WERI-Rb-1 (cell line): ENCODE measurements at places on chromosomes 7 and 10.
A peak's percentile ranks its signal among the peaks of the same experiment; 100 is the strongest.

GRCh38 chr10:80579181-80579763 lies 41.6 kb downstream of the SH2D4B start:
- no peak for DNase-seq

DNA sequence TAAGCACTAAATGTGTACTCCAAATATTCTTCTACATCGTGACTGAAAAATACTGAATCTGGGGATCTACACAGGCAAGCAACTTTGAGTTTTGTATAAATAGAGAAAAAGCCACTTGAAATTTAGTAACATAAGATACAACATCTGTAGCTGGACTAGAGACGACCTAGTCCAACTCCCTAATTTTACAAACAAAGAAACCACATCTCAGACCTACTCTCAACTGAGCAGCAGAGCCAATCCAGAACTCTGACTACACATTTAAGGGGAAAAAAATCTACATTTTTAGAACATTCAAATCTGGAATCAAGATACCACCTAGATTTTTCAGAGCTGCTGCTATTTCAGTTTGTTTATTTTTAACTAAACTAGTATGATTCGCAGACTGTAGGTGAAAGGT lies 88.9 kb downstream of the CABCOCO1 start:
- no peak for DNase-seq

GRCh38 chr10:35635576-35635975 lies 6.5 kb downstream of the FZD8 start:
- DNase-seq = peak; percentile 39

GRCh38 chr7:47483604-47484273 lies 98.2 kb downstream of the TNS3 start:
- DNase-seq = peak; percentile 34

DNA sequence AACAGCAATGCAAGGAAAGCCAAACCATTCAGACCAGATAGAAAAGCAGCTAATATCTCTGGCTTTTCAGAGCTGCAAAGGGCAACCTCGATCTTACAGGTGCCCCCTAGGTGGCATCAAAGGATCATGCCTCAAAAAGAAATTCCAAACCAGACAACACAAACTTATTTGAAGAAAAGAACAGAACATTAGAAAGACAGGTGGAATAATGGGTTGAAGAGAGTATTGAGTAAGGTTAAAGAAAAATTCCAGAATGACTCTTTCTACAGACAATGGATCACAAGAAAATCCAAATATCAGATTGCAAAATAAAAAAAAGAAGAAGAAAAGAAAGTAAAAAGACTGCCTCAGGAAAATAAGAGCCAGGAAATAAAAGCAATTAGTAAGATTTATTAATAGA lies 213.7 kb downstream of the ELMO1 start:
- DNase-seq = peak; percentile 23

DNA sequence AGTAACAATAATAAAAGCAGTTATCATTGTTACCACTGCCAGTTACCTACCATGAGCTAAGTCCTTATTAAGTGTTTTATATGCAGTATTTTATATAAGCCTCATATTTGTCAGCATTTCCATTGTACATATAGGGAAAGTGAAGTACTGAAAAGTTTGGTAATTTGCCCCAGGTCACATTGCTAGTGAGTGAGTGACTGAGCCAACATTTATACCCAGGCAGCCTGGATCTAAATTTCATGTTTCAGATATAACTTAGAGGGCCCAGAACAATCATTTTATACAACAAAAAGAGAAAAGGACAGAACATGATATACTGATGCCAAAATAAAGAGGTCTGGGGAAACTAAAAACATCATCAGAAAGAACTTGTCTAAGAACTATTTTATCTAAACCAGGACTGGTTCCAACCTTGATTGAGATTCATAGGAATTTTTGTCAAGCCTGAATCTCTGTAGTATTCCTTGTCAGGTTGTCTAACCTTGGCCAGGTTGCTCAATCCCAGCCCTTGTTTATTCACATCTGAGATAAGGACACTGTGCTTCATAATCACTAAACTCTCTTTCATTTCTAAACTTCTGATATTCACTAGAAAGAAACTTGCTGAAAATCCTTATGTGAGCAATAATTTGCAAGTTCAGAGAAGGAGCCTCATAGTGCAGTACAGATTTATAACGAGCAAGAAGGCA lies 308.2 kb downstream of the IPMK start:
- DNase-seq = no peak

DNA sequence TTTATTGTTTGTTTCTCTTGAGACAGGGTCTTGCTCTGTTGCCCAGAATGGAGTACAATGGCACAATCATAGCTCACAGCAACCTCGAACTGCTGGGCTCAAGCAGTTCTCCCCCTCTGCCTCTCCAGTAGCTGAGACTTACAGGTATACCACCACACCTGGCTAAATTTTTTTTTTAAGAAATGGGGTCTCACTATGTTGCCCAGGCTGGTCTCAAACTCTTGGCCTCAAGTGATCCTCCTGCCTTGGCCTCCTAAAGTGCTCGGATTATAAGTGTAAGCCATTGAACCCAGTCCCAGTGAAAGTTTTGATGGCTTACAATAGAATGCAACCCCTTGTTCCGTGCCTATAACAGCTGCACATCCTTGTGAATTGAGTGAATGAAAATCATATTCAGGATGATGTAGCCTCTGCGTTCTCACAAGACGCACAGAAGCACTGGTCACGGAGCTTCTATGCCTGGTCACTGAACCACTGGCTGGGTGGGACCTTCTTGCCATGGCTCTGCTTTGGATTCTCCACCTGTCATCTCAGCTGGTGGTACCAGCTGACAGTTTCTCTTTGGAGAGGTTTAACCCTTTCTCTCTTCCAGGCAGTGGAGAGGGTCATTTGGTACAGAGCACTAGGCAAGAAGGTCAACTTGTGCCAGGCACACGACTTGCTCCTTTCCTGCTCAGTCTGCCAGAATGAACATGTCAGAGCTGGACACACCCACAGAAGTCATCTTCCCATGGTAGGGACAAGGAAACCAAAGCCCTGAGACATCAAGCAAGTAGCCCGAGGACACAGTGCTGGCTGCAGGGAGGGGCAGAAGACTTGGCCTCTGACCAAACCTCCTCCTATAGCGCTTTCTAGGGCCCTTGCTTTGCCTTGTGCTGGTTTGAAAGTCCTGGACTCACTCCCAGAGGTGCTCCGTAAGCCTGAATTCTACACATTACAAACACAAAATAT lies 89.6 kb downstream of the ATXN7L1 start:
- DNase-seq = no peak

GRCh38 chr7:155815332-155816191 lies 3.3 kb upstream of the SHH start:
- peak; percentile 53 for DNase-seq

DNA sequence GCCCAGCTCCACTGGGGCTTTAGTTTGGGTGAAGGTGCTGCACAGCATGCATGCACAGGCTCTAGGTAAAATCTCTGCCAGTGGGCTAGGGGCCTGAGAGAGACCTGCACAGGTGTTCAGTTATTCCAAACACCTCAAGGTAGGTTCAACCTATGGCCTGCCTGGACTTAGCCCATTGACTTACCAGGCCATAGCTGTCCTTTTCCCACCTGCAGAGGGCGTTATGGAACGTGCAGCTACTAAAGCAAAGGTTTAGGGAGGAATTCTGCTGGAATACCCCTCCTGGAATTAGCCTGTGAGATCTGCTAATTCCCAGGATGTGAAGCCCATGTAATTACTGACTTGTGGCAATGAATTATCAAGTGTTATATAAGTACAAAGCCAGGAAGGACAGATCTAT lies 3.6 kb downstream of the VWC2 start:
- peak; percentile 71 for DNase-seq

GRCh38 chr10:64344211-64344610 lies 823.0 kb downstream of the REEP3 start:
- DNase-seq = no peak

DNA sequence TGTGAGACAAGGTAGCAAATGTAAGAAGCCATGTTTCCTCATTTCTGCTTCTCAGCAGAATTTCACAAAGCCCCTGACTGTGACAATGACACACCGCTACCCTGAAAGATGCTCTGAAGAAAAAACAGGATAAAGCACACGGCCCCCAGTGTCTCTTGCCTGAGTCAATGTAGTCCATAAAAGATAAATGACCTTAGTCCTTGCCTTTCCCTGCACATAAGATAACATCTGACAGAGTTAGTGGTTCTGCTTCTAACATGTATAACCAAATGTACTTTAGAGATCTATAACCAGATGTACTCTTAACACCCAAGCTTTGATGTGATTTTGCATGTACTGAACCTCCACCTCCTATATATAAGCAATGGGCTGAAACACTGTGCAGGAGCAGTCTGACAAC lies 3.0 kb upstream of the SND1 start:
- no peak for DNase-seq

- DNase-seq = no peak
Measured at GRCh38 chr7:124009321-124009720, 23.5 kb downstream of the TMEM229A start.

GRCh38 chr10:18246967-18247366 lies 106.7 kb downstream of the CACNB2 start:
- no peak for DNase-seq

- DNase-seq = no peak
Measured at GRCh38 chr7:134873253-134873652, 93.8 kb downstream of the CALD1 start.

- DNase-seq = no peak
Measured at GRCh38 chr10:18312374-18313139, 172.3 kb downstream of the CACNB2 start.

- DNase-seq = no peak
Measured at GRCh38 chr10:43901302-43901701, 252.6 kb upstream of the ZNF32 start.
